Aorta (tissue), 5 donors: ENCODE measurements at places on chromosomes 6 and 20.
A peak's percentile ranks its signal among the peaks of the same experiment; 100 is the strongest.

DNA sequence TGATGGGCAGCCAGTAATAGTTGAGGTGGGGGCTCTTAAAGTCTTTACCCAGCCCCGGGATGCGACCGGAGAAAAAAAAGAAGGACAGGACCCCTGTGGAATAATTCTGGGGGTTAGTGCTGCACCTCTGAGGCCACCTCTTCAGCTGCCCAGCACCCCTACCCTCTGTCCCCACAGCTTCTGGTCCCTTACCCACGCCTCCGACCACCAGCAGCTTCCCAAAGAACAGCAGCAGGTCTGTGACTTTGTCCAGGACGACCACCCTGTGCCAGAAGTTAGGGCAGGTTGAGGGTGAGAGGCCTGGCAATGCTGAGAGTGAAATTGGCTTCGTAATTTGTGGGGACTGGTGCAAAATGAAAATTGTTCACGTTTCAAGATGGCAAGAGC, 2.2 kb upstream of the NEU1 start:
- H3K27ac ChIP-seq, result no peak overlapping the region
- H3K36me3 ChIP-seq, result no peaks in the 10 kb centered on the region
- no peak overlapping the region for H3K4me3 ChIP-seq
- no peaks in the 10 kb centered on the region for H3K27me3 ChIP-seq

GRCh38 chr6:87789198-87789899, 87.3 kb upstream of the AKIRIN2 start:
- no peaks in the 10 kb centered on the region for H3K27me3 ChIP-seq
- no peaks in the 10 kb centered on the region for H3K36me3 ChIP-seq
- no peaks in the 10 kb centered on the region for H3K4me1 ChIP-seq
- no peak overlapping the region for H3K27ac ChIP-seq

DNA sequence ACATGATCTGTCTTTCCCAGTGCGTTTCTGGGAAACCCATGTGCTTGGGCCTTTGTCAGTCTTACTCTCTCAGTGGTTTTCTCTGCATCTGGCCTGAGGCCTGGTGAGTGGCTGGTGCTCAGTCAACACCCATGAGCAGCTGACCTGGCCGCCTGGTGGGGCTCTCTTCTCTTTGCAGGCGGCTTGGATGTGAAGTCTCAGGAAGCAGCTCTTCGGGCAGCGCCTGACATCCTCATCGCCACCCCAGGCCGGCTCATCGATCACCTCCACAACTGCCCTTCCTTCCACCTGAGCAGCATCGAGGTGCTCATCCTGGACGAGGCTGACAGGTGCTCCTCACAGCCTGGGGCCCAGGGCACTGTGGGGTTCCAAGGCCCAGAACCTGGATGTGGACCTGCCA, 10.8 kb downstream of the DDX27 start:
- no peaks in the 10 kb centered on the region for H3K4me1 ChIP-seq
- H3K27ac ChIP-seq, result no peak overlapping the region
- no peak overlapping the region for H3K4me3 ChIP-seq
- DNase-seq, result no peak

GRCh38 chr20:46559685-46560440, 9.4 kb upstream of the OCSTAMP start:
- H3K4me3 ChIP-seq, result no peak overlapping the region
- H3K27me3 ChIP-seq, result no peaks in the 10 kb centered on the region
- H3K4me1 ChIP-seq, result no peaks in the 10 kb centered on the region
- no peaks in the 10 kb centered on the region for H3K36me3 ChIP-seq

DNA sequence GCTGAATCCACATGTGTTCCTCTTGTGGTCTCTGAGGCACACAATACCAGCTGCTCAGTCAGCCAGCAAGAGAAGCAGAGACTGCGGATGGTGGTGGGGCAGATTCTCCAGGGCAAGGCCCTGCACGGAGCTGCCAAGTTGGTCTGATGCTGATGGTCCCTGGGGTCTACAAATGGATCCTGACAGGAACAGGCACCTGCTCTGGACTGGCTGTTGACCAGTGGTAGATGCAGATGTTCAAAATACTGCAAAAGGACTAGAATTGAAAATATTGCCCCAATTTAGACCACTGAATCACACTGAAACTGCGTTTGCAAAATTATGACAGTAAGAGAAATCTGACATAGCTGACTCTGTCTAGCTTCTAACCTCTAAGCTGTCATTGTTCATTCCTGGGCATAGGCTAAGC, 29.6 kb upstream of the TUBB2A start:
- no peaks in the 10 kb centered on the region for H3K27me3 ChIP-seq
- H3K36me3 ChIP-seq, result no peaks in the 10 kb centered on the region

- H3K27ac ChIP-seq, result no peak overlapping the region
- H3K27me3 ChIP-seq, result peaks cover 2% of the 10 kb centered on the region
- DNase-seq, result no peak
- H3K4me1 ChIP-seq, result no peaks in the 10 kb centered on the region
- peak overlapping the region; percentile 21 for H3K4me3 ChIP-seq
These were observed 150.5 kb upstream of the PRSS16 start for GRCh38 chr6:27096834-27097511.

- H3K27me3 ChIP-seq, result no peaks in the 10 kb centered on the region
- no peak overlapping the region for H3K4me3 ChIP-seq
- no peaks in the 10 kb centered on the region for H3K4me1 ChIP-seq
- no peak overlapping the region for H3K27ac ChIP-seq
These were observed 146.4 kb downstream of the TAF4 start for GRCh38 chr20:61919239-61919638.

GRCh38 chr6:136079701-136080565, 170.2 kb downstream of the MTFR2 start:
- H3K36me3 ChIP-seq, result no peaks in the 10 kb centered on the region
- H3K4me1 ChIP-seq, result no peaks in the 10 kb centered on the region
- no peaks in the 10 kb centered on the region for H3K27me3 ChIP-seq
- H3K27ac ChIP-seq, result no peak overlapping the region

DNA sequence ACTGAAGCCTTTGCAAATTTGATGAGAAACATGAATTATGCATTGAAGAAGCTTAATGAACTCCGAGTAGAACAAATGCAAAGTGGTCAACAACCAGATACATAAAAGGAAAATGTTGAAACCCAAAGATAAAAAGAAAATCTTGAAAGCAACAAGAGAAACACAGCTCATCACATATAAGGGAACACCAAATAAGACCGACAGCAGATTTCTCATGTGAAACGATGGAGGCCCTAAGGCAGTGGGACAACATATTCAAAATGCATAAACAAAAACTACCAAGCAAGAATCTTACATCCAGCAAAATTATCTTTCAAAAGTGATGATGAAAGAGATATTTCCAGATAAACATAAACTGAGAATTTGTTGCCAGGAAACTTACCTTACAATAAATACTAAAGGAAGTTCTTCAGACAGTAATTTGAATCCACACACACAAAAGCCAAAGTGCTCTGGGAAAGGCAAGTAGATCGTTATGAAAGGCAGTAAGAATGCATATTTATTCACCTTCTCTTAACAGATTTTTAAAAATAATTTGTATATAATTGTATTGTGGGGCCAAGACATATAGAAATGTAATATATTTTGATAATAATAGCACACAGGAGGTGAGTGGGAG, 22.5 kb downstream of the SLC52A3 start:
- H3K4me3 ChIP-seq, result no peak overlapping the region
- H3K4me1 ChIP-seq, result no peaks in the 10 kb centered on the region
- no peaks in the 10 kb centered on the region for H3K27me3 ChIP-seq
- no peaks in the 10 kb centered on the region for H3K36me3 ChIP-seq
- DNase-seq, result no peak

- no peaks in the 10 kb centered on the region for H3K27me3 ChIP-seq
- H3K4me3 ChIP-seq, result no peak overlapping the region
- H3K36me3 ChIP-seq, result peaks cover 8% of the 10 kb centered on the region
- DNase-seq, result no peak
- H3K4me1 ChIP-seq, result no peaks in the 10 kb centered on the region
- no peak overlapping the region for H3K27ac ChIP-seq
These were observed 27.7 kb upstream of the SLC22A1 start for GRCh38 chr6:160093946-160094345.

- no peaks in the 10 kb centered on the region for H3K36me3 ChIP-seq
- H3K27ac ChIP-seq, result no peak overlapping the region
- H3K27me3 ChIP-seq, result no peaks in the 10 kb centered on the region
- DNase-seq, result peak; percentile 93
- H3K4me1 ChIP-seq, result no peaks in the 10 kb centered on the region
These were observed 24.7 kb downstream of the TBC1D7 start for GRCh38 chr6:13303668-13304017.

DNA sequence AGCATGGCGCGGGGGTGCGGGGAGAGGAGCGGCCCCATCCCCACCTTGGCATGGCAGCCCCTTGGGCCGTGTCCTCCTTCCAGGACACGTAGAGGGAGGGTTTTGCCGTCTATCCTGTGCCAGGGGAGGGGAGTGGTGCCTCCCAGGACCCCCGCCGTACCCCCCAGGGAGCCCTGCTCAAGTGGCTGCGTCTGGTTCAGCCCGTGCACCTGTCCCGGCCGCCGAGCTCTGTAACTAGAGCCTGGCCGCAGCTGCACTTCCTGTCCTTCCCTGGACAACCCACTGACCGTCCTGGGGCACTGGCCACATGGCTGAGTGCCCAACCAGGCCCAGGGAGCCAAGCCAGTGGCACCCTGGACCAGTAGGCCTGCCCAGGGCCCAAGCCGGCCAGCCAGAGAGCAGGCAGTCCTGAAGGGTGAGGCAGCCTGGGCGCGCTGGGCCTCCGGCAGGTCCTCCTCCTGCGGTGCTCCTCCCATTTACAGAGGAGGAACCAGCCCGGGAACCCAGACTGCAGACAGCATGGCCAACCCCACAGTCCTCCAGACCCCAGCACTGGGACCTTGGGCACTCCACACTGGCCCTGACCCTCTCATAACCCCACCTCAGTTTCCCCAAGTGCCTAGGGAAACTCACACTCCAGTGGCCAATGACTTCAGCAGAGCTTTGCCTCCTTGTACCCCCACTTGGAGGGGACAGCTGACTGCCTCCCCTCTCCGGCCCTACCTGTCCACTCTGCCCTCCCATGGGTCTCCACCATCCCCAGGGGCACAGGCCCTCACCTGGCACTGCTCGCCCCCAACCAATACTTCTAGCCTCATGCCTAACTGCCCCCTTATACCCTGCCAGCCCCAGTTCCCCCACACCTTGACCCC, 8.7 kb downstream of the LAMA5 start:
- H3K27ac ChIP-seq, result peak overlapping the region; percentile 86
- H3K27me3 ChIP-seq, result no peaks in the 10 kb centered on the region
- H3K36me3 ChIP-seq, result no peaks in the 10 kb centered on the region
- DNase-seq, result peak; percentile 82

DNA sequence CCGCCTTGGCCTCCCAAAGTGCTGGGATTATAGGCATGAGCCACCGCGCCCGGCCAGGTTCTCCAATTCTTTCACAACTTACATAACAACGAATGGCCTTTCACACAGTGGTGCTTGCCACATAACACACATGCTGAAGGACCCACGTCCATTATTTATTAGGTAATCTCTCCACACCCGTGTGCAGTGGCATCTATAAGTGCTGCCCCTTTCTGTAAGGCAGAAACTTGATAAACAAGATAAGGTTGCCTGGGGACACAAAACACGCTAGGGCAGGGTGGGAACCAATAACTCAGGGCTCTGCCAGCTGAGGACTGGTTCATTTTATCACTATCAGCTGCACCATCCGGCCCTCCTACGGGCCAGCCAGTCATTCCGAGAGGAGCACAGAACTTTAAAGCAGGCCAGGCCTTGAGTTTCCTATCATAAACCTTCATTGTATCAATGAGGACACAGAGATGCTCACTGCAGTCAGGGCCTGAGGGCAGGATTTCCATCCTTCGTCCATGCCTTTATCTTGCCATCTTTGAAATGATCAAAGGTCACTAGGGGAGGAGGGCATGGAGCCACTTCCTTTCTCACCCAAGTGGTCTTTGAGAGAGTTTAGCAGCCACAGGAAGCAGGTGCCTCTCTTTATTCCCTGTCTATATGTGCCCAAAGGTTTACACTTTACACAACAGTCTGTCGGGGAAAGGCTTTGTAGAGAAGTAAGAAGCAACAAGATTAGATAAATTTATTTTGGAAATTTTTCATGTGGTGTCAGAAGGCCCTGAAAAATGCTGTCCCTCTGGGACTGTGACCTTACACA, 37.6 kb downstream of the GPLD1 start:
- H3K27ac ChIP-seq, result no peak overlapping the region
- no peak for DNase-seq
- H3K4me1 ChIP-seq, result no peaks in the 10 kb centered on the region
- no peak overlapping the region for H3K4me3 ChIP-seq
- H3K27me3 ChIP-seq, result no peaks in the 10 kb centered on the region
- H3K36me3 ChIP-seq, result no peaks in the 10 kb centered on the region

GRCh38 chr6:17015144-17015543, 86.7 kb upstream of the STMND1 start:
- no peaks in the 10 kb centered on the region for H3K36me3 ChIP-seq
- H3K4me3 ChIP-seq, result no peak overlapping the region
- no peak for DNase-seq

DNA sequence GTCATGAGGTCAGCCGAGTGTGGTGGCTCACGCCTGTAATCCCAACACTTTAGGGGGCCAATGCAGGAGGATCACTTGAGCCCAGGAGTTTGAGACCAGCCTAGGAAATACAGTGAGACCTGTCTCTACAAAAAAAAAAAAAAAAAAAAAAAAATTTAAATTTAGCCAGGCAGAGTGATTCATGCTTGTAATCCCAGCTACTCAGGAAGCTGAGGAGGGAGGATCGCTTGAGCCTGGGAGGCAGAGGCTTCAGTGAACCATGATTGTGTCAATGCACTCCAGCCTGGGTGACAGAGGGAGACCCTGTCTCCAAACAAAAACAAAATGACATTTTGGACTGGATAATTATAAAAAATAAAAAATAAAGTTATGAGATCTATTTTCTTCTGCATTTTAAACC, 56.2 kb downstream of the ADGRF1 start:
- peaks cover 7% of the 10 kb centered on the region for H3K4me1 ChIP-seq
- H3K4me3 ChIP-seq, result no peak overlapping the region
- H3K27ac ChIP-seq, result no peak overlapping the region
- H3K36me3 ChIP-seq, result no peaks in the 10 kb centered on the region
- H3K27me3 ChIP-seq, result no peaks in the 10 kb centered on the region

DNA sequence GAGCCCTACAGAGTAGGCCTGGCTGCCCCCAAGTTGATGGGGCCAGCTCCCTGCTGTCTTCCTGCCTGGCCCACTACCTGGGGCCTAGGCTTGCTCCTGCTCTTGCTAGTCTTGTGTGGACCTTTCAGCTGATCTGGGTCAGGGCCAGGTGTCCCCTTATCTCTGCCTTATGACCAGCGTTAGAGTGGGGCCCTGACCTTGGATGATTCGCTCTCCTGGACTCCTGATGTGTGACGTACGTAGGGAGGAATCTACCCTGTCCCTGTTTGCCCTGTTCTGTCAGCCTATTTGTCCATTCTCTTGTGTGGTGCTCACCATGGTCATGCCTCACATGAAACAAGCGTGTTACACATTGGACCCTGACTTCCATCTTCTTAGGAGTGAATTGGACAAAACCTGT, 571.8 kb downstream of the QKI start:
- H3K27me3 ChIP-seq, result no peaks in the 10 kb centered on the region
- no peak for DNase-seq
- H3K4me1 ChIP-seq, result no peaks in the 10 kb centered on the region

DNA sequence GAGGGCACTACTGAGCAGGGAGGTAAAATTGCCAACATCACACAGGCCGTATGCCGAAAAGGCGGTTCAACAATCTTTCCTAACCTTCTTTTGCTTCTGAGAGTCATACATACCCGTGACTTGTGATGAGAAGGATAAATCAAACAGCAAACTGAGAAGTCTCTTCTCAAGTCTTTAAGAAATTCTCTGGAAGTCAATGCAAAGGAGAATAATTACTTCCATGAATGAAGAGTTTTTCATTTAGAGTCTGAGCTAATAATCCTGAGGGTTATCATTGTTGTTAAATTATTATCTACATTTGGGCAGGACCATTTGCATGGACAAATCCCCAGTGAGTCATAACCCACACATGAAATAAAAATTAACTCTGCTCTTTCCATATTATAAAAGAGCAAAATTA, 22.4 kb upstream of the ILRUN start:
- DNase-seq, result no peak
- no peaks in the 10 kb centered on the region for H3K27me3 ChIP-seq
- no peak overlapping the region for H3K4me3 ChIP-seq
- no peak overlapping the region for H3K27ac ChIP-seq
- no peaks in the 10 kb centered on the region for H3K36me3 ChIP-seq
- H3K4me1 ChIP-seq, result no peaks in the 10 kb centered on the region
